ENCODE measurements at places on chromosomes 7 and 10.

DNA sequence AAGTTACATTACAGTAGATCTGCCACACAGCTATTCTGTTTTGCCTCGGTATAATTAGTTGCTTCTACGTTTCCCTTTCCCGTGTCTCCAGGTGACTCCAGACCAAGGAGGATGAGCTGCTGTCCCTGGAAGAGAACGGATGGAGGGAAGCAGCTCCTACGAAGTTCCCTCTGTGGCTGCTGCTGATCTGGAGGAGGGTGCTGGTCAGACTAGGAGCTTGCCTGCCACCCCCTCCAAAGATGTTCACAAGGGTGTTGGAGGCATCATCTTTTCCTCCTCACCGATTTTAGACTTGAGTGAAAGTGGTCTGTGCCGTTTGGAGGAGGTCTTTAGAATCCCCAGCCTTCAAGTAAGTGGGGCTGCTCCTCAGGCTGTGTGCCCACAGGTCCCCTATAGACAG is 1.4 kb downstream of the LRRC27 start:
- DNase-seq, result no peak

GRCh38 chr10:63265222-63265617 is 132.1 kb downstream of the NRBF2 start:
- no peak for DNase-seq

DNA sequence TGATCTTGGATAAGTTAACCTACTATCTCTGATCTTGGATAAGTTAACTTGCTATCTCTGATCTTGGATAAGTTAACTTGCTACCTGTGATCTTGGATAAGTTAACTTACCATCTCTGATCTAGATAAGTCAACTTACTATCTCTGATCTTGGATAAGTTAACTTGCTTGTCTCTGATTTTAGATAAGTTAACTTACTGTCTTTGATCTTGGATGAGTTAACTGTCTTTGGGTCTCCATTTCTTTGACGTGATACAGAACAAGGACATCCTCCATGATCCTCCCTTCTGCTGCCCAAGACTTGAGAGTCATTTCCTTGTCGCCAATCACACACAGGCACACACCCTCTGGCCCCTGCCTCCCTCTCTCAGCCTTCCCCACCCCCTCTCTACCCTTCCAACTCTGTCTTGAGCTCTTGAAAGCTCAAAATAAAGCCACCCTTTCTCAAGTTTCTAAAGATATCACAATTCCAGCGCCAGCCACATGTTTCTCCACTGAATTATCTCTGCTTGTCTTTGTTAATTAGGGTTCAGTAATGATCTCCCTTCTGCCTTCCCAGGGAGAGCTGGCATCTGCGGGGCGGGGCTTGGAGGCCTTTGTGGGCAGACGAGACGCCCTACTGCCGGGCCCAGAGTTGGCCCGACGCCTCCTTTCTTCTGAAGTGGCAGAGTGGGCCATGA is 85.1 kb upstream of the GTF2I start:
- no peak for DNase-seq

DNA sequence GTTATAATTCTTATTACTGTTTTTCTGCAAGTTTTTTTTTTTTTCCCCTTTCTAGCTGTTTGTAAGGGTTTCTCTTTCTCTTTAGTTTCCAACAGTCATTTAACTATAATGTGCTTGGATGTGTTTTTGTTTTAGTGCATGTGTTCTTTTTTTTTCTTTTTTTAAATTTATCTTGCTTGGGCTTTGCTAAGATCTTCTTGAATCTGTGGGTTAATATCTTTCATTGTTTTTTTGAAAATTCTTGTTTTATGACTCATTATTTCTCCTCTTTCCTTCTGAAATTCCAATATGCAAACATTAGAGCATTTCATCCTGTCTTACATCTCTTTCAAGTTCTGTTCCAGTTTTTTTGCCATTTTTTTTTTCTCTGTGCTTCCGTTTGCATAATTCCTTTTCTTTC is 5.7 kb upstream of the HK1 start:
- no peak for DNase-seq

DNA sequence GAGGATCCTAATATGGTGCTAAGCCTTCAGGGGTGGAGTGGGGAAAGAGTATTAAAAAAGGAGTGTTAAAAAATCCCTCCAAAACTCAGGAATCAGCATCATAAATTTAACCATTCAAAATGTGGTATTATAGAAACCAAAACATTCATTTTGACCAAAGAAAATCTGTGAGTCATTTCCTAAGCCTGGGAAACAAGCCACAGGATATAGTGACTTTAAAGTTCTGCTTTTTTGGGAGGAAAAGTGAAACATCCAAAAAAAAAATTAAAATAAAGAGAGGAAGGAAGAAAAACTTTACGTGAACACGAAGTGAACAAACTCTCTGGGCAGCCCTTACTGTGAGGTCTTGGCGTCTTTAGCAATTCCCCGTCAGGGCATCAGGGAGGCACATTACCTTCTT is 74.0 kb upstream of the GSDME start:
- no peak for DNase-seq

Measured in SIG-M5 (cell line).